Caudate nucleus (tissue), 63 donors: ENCODE measurements at places on chromosomes 12 and 14.

GRCh38 chr14:71166180-71166837, 259.1 kb downstream of the PCNX1 start:
- peak; percentile 26 for DNase-seq

- no peak for DNase-seq
These were observed 58.2 kb upstream of the SLC2A13 start for GRCh38 chr12:40164034-40164433.

- no peak for DNase-seq
These were observed 46.7 kb downstream of the SLC38A4 start for GRCh38 chr12:46779063-46779462.

- no peak for DNase-seq
These were observed 13.0 kb downstream of the SERPINA11 start for GRCh38 chr14:94439453-94440057.

DNA sequence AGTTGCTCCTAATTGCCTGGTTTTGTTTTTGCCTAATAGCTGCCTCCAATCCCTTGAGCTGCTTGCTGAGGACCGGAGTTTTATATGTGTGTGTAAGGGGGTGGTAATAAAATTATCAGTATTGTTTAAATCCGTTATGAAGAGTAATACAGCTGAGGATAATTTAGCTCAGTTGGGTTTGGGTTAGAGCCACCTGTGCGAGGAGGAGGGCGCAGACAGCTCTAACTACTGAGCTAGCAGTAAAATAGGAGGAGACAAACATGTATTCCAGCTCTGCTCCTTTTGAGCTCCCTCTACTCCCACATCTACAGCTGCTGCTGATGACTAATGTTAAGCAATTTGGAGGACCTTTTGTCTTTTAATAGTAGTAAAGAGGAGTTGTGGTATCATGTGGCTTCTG, 61.5 kb downstream of the SPATS2 start:
- DNase-seq: peak; percentile 2

GRCh38 chr12:71456316-71456715, 16.7 kb downstream of the LGR5 start:
- no peak for DNase-seq

- DNase-seq: no peak
These were observed 358.6 kb downstream of the SYT1 start for GRCh38 chr12:79223210-79223609.

- peak; percentile 22 for DNase-seq
These were observed 1.8 kb downstream of the AHNAK2 start for GRCh38 chr14:104976198-104977007.

GRCh38 chr12:86729739-86730138, 473.5 kb upstream of the MGAT4C start:
- no peak for DNase-seq

GRCh38 chr12:109764123-109764522, 50.5 kb downstream of the FAM222A start:
- DNase-seq: no peak

- DNase-seq: no peak
These were observed 116.2 kb downstream of the LRRIQ1 start for GRCh38 chr12:85152311-85152729.

DNA sequence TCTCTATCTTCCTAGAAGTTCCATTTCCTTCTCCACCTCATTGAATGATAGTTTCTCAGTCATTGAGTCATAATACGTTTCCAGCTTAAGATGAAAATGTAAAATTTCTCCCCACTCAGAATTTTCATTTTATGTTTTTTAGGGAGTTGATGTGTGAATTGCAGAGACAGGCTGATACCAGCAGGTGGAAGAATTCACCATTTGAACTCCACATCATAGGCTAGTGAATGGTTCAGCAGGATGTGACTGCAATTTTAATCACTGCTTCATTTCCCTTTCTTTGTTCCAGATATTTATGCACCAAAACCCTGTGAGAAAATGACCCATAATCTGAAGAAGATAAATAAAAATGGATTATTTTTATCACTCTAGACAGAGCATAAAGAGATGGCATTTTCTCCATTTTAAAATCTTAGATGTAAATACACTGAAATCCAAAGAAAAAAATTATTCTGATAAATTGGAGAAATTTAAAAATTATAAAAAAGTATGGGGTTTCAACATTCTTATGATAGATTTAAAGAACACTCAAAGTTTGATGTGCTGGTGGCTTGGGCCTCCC, 10.6 kb upstream of the PYGL start:
- no peak for DNase-seq

DNA sequence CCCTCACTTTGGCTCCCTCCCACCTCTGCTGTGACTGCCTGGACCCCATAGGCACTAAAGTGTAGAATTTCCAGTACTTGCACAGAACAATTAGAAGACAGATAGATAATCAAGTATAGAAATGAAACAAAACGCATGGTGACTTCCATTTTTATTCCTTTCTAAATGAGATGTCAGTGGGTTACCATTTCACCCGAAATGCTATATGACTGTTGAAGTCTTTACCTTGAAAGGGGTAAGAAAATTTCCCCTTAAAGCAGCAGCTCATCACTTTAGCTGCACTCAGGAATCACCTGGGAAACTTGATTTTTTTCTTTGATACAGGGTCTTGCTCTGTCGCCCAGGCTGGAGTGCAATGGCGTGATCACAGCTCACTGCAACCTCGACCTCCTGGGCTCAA, 12.5 kb upstream of the KSR2 start:
- DNase-seq: no peak

DNA sequence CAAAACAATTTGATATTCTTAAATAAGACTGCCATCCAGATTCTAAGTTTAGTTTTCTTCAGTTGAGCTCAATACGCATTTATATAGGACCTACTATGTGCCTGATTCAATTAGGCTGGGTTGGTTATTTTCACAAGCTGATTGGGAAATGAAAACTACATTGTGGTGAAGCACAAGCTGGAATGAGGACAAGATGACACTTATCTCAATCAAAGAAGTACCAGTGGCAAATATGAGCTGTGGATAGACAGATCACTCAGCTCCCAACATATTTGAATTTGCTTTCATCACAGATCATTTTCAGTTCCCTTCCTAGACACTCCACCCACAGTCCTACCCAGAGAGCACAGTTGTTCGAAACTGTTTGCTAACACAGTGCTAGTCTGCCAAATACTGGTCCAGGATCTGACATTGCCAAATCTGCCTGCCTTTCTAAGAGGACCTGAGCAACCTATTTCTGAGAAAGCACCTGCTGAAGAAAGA, 74.7 kb downstream of the LLPH start:
- no peak for DNase-seq

- no peak for DNase-seq
These were observed 24.7 kb upstream of the MAP1LC3B2 start for GRCh38 chr12:116534311-116535121.

DNA sequence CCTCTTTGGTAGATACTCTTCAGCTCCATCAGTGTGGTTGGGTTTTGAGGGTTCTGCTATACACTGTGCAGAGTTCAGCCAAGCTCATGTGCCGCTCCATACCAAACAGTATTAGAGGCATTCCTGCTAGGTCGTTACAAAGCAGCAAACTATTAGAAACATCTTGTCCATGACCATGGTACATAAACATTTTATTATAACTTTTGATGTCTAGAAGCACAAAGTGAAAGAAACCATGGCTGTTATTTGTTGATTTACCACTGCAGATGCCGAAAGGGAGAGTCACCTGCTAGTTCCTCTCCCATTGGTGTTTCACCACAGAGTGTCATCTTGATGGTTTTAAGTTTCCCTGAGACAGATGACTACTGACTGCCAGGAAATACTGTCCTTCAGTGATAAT, 242.0 kb downstream of the ADAMTS20 start:
- no peak for DNase-seq

- DNase-seq: no peak
These were observed 832.0 kb downstream of the GALC start for GRCh38 chr14:87160989-87161388.

- DNase-seq: no peak
These were observed at the start of gene NOVA1 for GRCh38 chr14:26597589-26598080. NOVA1 (minus strand) TSS chr14:26598033; CDS start chr14:26597436, 597 bp downstream.

- DNase-seq: no peak
These were observed 193.0 kb upstream of the BTG1 start for GRCh38 chr12:92338671-92339070.

DNA sequence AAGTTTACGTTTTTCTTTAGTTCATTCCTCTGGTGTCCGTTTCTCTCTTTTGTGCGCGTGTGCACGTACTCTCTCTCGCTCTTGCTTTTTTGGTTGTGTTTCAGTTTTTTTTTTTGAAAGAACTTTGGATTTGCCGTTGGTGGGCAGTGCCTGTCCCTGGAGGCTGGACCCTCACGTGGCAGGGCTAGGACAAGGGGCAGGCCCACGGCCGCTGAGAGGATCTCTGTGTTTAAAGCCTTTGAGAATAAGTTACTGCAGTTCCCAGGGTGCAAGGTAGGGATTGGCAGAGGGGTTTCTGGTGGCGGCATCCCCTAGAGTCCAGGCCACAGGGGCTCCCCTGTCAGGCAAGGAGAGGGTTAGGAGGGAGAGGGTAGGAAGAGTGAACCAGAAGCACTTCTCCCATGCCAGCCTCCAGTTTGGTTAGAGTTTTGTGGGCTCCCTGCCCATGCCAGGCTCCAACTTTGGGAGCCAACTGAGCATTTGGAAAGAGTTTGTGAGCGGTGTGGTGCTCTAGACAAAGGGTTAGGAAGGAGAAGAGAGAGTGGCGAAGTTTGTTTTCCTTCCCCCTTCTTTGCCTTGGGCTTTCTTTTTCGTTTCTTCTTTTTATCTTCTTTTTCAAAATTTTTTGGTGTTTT, 30.5 kb downstream of the ZFHX2 start:
- DNase-seq: no peak

- no peak for DNase-seq
These were observed 52.4 kb downstream of the CCDC91 start for GRCh38 chr12:28242496-28243309.

DNA sequence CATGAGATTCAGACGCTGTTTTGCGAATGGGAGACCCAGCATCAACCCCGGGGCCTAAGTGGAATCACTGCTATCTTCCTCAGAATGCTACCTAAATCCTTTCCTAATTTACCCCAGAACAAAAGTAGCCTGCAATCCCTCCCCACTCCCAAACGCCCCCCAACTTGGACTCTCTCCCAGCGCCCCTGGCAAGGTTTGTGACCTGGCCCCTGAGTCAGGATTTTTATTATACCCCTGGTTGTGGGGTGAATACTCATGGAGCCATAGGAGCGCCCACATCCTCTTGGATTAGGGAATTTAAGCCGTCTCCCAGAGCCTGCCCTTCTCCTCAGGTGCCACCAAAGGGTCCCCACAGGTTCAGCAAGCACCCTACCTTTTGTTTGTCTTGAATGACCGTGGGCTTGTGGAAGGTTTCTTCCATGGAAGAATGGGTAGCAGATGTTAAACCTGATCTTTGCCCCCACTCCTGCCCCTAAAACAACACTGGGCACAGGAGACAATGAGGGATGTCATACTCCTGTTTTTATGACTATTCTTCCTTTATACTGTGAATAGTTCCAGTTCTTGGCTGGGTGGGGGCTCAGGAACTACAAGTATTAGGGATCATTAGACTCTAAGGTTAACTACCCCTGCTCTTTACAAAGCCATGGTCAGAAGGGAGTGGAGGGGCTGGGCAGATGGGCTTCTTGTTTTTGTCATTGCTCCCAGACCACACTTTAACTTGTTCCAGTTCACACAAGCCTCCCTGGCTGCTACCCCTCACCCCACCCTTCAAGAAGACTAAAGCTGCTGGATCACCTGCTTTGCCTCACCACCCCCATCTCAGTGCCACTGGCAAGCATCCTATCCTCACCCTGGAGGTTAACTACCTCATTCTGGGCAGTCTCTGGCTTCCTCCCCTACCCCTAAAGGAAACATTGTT, 630 bp downstream of the MYL6B start:
- no peak for DNase-seq

DNA sequence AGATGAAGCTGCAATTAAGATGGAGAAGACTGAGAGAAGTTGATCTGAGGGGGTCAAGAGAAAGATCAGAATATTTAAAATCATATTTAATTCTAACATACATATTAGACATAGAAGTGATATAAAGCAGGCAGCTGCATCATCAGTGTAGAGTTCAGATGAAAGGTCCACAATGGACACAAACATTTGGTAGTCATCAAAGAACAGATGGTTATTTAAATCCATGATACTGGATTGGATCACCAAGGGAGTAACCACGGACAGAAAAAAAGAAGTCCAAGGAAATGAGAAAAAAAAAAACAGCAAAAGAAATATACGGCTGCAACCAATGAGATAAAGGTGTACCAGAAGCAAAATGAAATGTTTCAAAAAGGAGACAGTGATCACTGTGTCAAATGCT, 20.1 kb downstream of the NOVA1 start:
- DNase-seq: no peak

GRCh38 chr12:122013791-122014590, 7.7 kb upstream of the BCL7A start:
- DNase-seq: no peak

DNA sequence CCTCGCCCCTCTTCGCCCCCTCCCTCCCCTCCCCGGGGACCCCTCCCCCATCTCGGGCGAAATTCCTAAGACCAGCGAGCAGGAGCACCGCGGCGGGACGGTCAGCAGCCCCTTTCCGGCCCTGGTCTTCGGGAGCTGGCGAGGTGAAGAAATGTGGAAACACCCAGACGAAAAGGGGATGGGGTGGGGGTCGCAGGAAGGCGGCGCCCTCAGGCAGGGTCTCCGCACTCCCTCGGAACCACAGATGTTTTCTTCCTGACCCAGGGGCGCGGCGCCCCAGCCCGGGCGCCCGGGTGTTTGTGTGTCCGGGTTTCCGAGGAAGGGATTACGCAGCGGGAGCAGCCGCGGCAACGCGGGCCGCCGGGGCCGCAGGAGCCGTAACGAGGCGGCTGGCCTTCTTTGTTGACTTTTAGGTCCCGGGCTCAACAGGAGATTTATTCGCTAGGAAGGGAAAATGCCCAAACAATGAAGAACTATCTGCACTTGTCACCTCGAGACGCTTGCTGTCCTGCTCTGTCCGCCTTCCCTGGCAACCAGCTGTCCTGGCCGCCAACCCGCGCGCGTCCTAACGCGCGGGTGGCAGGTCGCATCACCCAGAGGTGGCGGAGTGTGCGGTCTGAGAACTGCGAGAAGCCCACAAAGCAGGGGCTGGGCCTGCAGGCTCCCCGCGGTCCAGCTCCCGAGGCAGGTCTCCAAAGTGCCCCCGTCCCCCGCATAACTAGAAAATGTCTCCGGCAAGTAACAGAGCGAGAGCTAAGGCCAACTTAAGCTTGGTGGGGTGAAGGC, 7.0 kb downstream of the FOXA1 start:
- DNase-seq: no peak

GRCh38 chr14:22320362-22320750, 268.7 kb downstream of the DAD1 start:
- no peak for DNase-seq

GRCh38 chr14:37553935-37554550, 41.0 kb downstream of the FOXA1 start:
- no peak for DNase-seq

- DNase-seq: no peak
These were observed 900 bp upstream of the MTERF2 start for GRCh38 chr12:106987846-106988245.

DNA sequence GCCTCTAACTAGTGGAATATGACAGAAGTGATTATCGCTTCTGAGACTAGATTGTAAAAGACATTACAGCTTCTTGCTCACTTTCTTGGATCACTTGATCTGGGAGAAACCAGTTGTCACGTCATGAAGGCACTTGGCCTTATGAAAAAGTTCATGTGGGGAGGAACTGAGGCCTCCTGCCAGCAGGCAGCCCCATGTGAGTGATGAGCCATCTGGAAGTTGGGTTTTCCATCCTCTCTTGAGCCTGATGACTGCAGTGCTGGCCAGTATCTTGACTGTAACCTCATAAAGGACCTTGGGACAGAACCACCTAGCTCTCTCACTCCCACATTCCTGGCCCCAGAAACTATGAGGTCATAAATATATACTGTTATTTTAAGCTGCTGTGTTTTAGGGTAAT, 28.0 kb downstream of the TTLL5 start:
- DNase-seq: no peak
